CD8-positive, alpha-beta memory T cell (primary cell): ENCODE measurements at places on chromosomes 2 and 18.

DNA sequence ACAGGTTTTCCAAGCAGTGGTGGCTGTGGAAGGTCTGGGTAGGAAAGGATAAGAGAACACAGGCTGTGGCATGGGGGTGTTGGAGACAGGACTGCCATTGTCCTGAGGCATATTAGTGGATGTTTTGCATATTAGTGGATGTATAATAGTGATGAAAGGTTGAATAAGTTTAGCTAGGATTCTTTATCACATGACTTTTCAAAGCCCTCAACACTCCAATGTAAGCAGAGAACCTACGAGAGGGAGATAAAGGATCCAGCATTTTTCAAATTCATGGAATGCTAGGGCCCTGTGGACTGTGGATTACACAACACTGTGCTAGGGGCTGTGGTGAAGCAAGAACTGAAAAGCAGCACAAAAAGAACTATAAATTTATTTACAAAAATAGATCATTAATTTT is 63.2 kb downstream of the POLE4 start:
- DNase-seq = no peak

GRCh38 chr2:79947751-79948150 is 356.8 kb downstream of the LRRTM1 start:
- DNase-seq = no peak

- no peak for DNase-seq
Observed at GRCh38 chr2:145744541-145745386, 1224.8 kb upstream of the ZEB2 start.

DNA sequence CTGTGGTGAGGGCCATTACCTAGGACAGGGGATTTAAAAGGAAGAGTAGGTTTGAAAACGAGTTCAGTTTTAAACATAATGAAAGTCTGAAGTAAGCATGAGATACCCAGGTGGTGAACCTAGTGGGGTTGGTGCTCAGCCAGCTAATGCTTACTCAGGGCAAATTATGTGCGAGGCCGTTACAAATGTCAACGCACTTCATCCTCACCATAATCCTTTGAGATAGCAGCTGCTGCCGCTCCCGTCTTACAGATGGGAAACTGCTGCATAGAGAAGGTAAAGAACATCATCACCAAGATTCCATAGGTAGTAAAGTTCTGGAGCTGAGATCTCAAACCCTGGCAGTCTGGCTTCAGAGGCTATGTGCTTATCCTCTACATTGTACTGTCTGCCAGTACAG is 209.0 kb downstream of the DYM start:
- DNase-seq = no peak

GRCh38 chr2:157172866-157173578 is 84.5 kb upstream of the GALNT5 start:
- DNase-seq = no peak

DNA sequence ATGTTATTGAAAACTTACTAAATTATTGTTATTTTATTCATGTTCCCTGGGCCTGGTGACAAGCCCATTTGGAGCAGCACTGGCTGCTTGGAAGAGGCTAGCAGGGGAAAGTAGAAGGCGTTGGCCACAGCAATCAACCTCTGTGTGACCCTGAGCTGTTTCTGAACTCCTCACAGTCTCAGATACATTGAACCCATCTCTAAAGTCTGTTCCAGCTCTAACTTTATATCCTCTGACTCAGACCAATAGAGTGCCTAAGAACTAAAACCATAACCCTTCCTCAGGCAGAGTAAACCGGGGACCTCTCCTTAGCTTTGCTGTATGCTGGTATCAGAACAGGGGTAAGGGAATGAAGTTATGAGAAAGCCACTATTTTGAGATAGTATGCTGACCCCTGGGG is 96.4 kb upstream of the NOL4 start:
- no peak for DNase-seq

GRCh38 chr18:63683890-63684289 is 18.9 kb upstream of the SERPINB11 start:
- no peak for DNase-seq

DNA sequence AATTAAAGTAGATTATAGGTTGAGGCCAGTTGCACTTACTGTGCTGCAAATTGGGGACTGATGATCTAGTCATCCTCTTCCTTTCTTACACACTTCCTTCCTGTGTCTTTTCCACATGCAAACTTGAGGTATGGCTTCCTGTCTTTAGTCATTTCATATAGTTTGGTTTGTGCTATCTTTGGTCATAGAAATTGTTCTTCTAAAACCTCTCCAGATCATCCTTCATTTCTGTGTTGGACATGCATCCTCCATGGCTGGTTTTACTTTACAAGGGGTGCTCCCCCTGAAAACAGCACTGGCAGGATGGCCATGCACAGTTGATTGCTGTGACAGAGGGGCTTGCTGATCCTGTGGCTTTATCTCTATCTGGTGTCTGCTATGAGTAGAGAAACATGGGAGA is 36.5 kb downstream of the MGAT5 start:
- DNase-seq = no peak

GRCh38 chr18:9362869-9363268 is 28.3 kb downstream of the TWSG1 start:
- no peak for DNase-seq

DNA sequence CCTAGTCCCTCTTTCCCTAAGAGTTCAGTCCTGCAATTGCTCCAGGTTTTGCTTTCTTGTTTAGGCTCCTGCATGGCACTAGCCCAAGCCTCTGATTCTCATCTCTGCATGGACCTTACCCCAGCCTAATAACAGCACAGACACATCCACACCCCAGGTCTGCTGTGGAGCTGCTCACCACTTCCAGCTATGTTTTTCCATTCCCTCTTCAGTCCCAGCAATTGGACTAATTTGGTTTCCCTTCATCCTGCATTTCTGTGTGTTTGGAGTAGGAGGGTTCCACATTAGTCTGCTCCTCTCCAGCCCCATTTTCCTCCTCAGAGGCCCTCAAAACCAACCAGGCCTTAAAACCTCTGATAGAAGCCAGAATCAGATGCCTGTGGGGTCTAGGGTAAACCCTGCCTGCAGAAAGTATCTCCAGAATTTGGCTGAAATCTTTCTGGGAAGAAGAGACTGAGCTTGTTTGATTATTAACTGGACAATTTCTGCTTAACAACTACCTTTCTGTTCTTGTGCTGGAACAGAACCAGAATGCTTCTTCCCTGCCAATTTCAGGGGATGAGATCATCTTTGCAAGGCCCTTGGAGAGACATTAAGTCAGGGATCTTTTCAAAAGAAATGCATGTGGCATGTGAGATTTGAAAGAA is 95.9 kb downstream of the GFPT1 start:
- no peak for DNase-seq

GRCh38 chr18:46310258-46310657 is 206.1 kb downstream of the HAUS1 start:
- DNase-seq = no peak

DNA sequence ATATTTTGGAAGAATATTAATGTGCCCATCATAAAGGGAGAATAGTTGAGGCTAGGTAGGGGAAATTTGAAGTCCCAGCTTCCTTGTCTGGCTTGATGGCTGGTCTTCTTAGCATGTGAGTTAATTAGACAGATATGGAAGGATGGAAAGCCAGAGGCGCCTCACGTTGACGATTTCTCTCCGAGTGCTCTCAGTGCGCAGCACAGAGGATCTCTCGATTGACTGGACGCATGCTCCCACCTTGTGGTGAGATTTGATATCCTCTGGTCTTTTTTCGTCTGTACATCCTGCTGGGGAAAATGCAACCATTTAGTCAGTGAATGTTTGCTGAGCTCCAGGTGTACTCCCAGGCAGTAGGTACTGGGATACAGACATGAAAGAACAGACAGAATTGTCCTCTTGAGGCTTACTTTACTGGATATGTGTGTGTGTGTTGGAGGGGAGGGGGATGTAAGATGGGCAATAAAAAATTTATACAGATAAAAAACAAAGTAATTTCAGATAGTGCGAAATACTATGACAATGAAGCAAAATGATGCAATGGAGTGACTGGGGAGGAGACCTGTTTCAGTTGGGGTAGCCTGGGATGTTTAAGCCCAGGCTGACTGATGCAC is 66.9 kb upstream of the ZNG1B start:
- peak; percentile 68 for DNase-seq

- no peak for DNase-seq
Observed at GRCh38 chr2:190999058-190999457, 14.9 kb downstream of the STAT1 start.

DNA sequence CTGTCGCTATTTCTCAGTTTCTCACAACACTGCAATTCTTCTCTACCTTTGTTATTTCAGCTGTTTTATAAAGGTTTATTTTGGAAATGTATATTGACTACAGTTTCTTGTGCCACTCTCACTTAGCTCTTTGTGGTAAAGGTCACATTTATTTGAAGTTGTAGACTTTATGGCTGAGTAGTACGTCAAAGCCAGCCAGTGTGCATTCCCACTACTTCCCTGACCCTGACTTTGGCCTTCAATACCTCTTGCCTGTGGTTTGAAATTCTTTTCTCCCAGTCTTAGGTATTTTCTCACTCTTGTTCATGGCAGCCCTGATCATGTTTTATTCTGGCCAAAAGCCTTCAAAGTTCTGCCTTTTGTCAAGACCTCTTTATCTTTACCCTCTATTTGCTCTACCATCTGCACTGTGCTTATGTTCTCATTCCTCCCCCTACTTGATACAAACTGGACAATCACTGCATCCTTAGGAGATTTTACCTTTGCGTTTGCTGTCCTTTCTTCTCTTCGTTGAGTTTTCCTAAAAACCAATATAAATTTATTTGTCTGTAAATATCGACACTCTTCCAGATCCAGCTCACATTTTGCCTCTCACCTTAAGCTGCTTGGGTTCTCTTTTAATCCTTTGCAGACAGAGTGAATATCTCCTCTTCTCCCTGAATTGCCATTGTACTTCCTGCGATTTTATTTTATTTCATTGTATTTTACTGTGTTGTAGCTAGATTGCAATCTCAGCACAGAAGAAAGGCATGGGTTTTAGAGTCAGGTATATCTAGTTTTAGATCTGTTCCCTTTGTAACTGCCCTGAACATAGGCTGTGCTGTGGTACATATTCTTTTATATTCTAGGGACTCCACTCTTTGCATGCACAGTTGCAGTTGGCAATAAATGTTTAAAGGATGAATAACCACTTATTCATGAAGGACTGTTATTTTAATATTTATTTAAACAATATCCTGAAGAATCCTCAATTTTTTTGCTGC is 31.2 kb downstream of the GULP1 start:
- DNase-seq = no peak
